Body of pancreas (tissue), 4 donors: ENCODE measurements at places on chromosomes 13 and 19.

- no peak for DNase-seq
Observed at GRCh38 chr13:31956980-31957644, 74.5 kb upstream of the FRY start.

- DNase-seq = no peak
Observed at GRCh38 chr13:112442483-112443090, 66.4 kb downstream of the SPACA7 start.

DNA sequence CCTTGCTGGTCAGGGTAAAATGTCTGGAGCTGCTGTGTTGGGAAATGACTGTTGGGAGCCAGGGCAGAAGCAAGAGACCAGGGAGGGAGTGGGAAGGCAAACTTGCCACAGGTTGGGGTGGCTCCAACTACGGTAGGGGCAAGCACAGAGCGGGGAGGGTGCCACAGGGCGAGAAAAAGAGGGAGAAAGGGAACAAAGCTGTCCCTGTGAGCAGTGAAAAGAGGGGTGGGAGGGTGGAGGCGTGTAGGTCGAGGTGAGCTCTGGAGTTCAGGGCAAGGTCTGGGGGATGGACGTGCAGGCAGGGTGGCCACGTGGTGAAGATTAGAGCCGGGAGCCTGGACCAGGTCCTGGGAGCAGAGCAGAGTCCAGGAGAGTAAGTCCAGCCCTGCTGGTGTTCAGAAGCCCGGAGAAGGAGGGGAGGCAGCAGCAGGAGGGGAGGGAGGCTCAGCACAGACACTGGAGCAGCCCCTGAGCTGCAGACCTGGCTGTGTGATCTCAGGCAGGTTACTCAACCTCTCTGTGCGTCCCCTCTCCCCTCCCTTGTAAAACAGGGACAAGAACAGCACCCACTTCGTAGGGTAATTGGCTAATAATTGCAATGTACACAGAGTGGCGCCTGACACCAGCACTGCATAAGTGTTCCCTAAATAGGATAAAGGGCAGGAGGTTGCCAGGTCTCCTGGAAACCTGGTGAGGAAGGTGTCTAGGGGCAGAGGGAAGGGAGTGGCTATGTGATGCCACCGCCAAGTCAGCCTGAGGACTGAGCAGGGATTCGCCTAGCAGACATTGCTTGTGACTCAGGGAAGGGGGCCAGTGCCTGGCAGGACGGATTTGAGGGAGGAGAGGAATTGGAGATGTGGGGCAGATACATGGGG lies 3.2 kb upstream of the POLR2E start:
- no peak for DNase-seq

GRCh38 chr13:73058432-73058735 lies 421 bp upstream of the KLF5 start:
- no peak for DNase-seq

- no peak for DNase-seq
Observed at GRCh38 chr13:36778083-36778671, 40.8 kb upstream of the RFXAP start.

GRCh38 chr13:46551410-46552302 lies 1.3 kb upstream of the LRCH1 start:
- DNase-seq = peak; percentile 87
